ENCODE measurements at places on chromosomes 3 and 15.

DNA sequence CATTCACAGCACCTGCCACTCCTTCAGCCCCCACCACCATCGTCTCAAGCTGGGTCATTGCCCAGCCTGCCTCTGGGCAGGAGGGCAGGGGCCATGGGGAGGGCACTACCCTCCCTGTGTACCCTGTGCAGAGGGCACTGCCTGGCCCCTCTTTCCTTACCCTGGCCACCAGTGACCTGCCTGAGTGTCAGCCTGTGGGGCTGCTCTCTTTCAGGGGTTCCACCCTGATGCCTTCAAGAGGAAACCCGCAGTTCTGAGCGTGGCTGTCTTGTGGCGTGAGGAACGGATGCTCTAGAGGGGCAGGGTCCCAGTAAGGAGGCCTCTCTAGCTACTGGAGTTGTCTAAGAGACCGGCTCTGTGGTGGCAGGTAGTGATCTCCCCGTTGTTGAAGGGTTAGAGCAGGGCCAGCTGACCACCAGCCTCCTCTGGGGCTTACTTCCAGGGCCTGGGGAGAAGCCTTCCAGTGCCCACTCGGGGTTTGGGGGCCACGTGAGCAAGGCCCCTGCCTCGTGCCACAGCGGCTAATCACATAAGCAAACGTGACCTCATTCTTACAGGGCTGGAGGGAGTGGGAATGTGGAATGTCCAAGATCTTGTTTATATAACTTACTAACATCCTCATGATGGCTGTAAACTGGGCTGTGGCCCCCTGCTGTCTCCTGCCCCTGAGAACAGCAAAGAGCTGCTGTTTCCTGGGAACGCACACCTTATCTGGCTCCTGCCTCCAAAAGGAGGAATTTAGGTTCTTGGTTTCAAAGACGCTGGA is 31.4 kb upstream of the SEC13 start:
- H3K27me3 ChIP-seq = peaks cover 21% of the 10 kb centered on the region
- peaks cover 60% of the 10 kb centered on the region for H3K4me1 ChIP-seq
- H3K36me3 ChIP-seq = no peaks in the 10 kb centered on the region

DNA sequence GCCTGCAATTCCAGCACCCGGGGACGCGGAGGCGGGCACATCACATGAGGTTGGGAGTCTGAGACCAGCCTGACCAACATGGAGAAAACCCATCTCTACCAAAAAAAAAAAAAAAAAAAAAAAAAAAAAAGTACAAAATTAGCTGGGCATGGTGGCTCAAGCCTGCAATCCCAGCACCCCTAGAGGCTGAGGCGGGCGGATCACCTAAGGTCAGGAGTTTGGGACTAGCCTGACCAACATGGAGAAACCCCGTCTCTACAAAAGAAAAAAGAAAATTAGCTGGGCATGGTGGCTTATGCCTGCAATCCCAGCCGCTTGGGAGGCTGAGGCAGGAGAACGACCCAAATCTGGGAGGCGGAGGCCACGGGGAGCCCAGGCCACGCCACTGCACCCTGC is 7.5 kb upstream of the FAN1 start:
- DNase-seq = no peak
- no peak overlapping the region for H3K4me3 ChIP-seq
- no peak overlapping the region for H3K27ac ChIP-seq
- no peaks in the 10 kb centered on the region for H3K27me3 ChIP-seq
- peaks cover 10% of the 10 kb centered on the region for H3K4me1 ChIP-seq

DNA sequence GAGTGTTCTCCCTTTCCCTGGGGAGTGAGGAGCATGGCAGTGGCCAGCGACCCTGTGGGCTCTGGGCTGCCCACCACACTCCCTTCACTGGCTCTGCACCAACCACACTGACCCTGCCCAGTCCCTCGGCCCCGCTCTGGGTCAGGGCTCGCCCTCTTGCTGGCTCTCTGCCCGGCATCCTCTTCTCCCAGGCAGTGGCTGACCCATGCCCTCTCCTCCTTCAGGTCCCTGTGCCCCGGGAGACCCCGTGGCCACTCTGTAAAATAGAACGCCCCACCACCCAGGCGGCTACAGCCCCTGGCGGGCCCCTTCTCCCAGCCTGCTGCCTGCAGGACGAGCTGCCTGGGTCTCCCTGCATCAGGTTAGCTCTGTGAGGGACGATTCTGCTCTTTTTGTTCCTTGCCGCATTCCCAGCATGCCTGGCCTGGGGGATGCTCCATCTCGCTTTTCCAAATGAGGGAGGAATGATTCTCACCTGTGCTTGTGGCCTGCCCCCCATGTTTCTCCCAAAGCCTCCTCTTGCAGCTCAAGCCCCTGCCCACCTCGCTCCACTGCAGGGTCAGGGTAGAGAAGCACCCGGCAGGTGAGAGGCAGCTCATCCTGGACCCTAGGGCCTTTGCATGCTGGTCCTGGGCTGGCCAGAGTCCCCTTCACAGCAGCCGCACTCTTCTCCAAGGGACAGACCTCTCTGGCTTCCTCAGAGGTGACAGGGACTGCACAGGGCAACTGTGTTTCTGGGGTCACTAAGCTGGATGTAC is 14.5 kb upstream of the CFAP100 start:
- no peak overlapping the region for H3K4me3 ChIP-seq
- H3K27ac ChIP-seq = no peak overlapping the region
- peaks cover 15% of the 10 kb centered on the region for H3K4me1 ChIP-seq
- H3K36me3 ChIP-seq = no peaks in the 10 kb centered on the region
- DNase-seq = no peak

DNA sequence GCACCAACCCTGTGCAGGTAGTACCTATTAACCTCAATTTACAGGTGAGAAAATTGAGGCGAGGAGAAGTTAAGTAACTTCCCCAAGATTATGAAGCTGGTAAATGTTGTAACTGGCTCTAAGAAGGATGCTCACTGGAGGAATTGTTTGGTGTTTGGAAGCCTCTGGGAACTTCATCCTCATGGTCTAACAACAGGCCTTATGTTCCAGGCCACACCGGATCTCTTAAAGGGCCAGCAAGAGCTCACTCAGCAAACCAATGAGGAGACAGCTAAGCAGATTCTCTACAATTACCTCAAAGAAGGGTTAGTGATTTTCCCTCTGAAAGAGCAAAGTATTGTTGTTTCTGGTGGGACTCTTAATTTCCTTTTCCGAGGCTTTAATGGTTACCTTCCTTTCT is 63.9 kb downstream of the CGNL1 start:
- DNase-seq = no peak
- H3K36me3 ChIP-seq = peaks cover 11% of the 10 kb centered on the region
- H3K27me3 ChIP-seq = peaks cover 5% of the 10 kb centered on the region
- H3K4me3 ChIP-seq = no peak overlapping the region
- H3K4me1 ChIP-seq = peaks cover 14% of the 10 kb centered on the region
- H3K27ac ChIP-seq = no peak overlapping the region

DNA sequence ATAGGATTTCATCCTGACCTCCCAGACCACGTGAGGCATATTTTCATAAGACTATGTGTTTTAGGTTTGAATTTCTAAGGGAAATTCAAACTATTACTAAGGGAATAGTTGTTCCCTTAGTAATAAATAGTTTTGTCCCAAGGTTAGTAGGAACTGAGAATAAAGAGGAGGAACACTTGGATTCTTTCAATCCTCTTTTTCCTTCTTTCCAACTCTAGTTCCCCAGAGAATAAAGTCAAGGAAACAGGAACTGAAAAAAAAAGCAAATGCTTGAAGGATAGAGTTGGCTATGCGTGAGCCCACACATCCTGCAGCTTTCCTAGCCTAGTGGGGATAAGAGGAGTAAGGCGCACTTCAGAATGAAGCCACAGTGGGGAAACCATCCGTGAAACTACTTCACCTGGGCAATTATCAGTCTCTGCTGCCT is 312.1 kb upstream of the TGFBR2 start:
- no peak for DNase-seq
- H3K27ac ChIP-seq = no peak overlapping the region
- H3K27me3 ChIP-seq = no peaks in the 10 kb centered on the region
- peaks cover under 1% of the 10 kb centered on the region for H3K4me1 ChIP-seq
- H3K4me3 ChIP-seq = no peak overlapping the region
- no peaks in the 10 kb centered on the region for H3K36me3 ChIP-seq
